ENCODE measurements at places on chromosomes 12 and 14.

GRCh38 chr14:84024231-84024820 is 1505.6 kb upstream of the FLRT2 start:
- DNase-seq, result no peak

DNA sequence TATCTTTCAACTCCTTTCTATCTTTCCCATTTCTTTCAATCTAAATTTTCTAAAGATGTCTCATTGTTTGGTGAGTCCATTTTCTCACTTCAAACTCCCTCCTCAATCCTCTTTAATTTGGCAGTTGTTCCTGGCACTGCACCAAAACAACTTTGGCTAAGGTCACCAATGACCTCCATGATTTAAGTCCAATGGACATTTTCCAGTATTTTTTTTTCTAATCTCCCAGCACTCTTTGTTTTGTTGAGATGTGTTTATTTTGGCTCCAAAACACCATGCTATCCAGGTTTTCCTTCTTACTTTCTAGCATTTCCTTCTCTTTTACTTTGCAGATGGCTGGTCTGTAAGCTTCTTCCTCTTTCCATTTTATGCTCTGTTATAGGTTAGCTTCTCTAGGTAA is 42.5 kb upstream of the OTOGL start:
- no peak for DNase-seq

- peak; percentile 39 for DNase-seq
These were observed 1.1 kb downstream of the MIS18BP1 start for GRCh38 chr14:45251912-45252311.

DNA sequence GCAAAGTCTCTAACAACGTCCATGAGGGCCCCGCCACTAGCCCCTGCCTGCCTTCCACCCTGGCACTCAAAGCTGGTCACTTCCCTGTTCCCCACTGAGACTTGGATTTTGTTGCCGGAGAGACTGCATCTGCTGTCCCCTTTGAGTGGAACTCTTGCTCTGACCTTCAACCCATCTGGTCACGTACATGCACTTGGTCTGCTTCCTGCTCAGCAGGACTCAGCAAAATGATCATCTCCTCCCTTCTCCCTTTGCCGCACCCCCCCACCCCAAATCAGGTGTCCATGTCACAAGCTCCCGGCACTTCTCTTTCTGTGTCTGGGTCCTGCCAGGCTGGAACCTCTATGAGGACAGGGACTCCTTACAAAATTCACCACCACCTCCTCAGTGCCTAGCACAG is 180.9 kb downstream of the CHST11 start:
- DNase-seq, result no peak

DNA sequence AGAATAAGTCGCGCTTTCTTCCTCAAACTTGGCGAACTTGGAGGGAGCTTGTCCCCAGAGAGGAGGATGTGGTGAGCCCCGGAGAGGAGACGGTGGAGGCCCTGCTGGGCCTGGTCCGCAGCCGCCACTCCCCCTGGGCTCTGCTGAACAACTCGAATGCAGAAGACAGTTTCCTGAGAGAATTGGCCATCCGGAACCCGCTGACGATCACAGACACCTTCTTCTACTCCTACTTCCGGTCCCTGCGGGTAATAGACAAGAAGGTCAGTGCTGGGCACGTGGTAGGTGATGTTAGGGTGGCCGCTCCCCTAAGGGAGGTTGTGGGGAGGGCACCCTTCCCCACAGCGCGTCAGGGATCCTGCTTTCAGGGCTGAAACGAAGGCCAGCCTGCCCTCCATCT is 1.6 kb downstream of the LRRC43 start:
- DNase-seq, result no peak

All from NCI-H524 (cell line).